ENCODE measurements at places on chromosomes 12 and 14.

DNA sequence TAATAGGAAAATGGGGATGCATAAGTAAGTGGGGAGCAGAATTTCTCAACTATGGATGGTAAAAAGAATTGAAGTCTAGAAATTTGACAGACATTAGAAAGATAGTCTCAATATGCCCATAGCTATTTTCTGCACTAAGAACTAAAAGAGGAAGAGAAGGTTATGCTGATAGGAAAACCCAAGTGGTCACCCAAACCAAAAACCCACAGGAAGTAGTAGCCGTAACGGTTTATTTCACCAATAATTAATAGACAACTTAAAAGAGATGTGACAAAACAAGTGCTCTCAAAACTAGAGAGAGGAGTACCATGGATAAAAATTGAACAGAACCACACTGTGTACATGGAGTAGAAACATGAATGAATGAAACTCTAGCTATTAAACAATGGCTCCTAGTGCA, 295.4 kb downstream of the FSCB start:
- DNase-seq = no peak

- DNase-seq = no peak
These were observed 51.9 kb downstream of the TESPA1 start for GRCh38 chr12:54932691-54933090.

DNA sequence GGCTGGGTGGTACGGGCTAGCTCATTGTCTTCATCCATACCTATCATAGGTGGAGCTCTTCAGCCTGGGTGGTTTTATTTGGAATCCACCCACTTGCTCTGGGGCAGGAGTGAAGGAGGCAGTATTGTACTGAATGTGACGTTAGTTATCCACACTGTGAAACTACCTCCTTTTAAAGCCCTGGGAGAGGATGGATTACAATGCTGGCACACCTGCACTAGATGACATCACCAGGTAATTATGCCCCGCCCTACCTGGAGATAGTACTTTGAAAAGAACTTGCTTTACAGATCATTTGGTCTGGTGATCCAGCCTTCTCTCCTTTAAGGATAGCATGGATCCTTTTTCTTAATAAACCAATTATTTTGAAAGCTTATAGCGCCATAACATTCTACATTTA, 78.0 kb downstream of the B4GALNT3 start:
- no peak for DNase-seq

GRCh38 chr12:104938371-104938770, 19.7 kb downstream of the SLC41A2 start:
- DNase-seq = no peak

DNA sequence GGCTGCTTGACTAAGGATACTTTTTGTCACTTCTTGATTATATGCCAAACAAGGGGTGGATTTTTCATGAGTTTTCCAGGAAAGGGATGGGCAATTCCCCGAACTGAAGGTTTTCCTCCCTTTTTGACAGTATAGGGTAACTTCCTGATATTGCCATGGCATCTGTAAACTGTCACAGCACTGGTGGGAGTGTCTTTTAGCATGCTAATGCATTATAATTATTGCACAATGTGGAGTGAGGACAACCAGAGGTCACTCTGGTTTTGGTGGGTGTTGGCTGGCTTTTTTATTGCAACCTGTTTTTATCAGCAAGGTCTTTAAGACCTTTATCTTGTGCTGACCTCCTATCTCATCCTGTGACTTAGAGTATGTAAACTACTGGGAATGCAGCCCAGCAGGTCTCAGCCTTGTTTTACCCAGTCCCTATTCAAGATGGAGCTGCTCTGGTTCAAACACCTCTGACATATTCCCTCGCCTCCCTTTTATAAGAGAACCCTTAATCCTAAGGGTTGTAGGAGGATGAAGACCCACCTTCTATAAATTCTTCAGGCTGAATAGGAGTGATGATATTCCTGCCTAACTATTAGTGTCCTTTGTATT, 471.2 kb downstream of the ATP23 start:
- no peak for DNase-seq

GRCh38 chr14:80215756-80216581, 4.7 kb upstream of the DIO2 start:
- DNase-seq = no peak

- DNase-seq = no peak
These were observed at the start of gene ZDHHC22 for GRCh38 chr14:77141214-77142004. TSS of gene ZDHHC22 (minus strand) at chr14:77141791. CDS start at chr14:77139738, 2,053 bp downstream.

GRCh38 chr12:73665193-73665592, 872.4 kb upstream of the ATXN7L3B start:
- no peak for DNase-seq

GRCh38 chr14:65604936-65605335, 192.4 kb downstream of the FUT8 start:
- no peak for DNase-seq

- peak; percentile 66 for DNase-seq
These were observed 75.0 kb downstream of the TGFB3 start for GRCh38 chr14:75906680-75907280.

DNA sequence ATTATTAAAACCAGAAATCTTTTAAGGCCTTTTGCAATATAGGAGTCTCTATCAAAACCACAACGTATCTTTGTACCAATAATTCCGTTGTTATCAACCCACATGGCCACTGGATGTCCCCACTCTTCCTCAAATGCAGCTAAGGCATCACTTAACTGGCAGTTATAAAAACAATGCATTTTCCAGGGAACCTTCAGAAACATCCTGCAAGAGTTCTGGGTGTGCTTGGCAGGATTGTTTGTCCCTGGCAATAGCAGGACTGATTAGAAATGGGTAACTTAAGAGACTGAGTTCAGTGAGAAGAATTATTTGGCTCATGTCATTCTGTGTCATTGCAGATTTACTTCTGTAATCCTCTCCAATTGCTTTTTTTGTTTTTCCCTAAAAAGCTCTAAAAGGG, 112.0 kb downstream of the SLC15A5 start:
- no peak for DNase-seq

GRCh38 chr14:86357876-86358275, 827.9 kb downstream of the FLRT2 start:
- DNase-seq = no peak

- no peak for DNase-seq
These were observed 13.3 kb upstream of the DTX1 start for GRCh38 chr12:113043240-113043639.

GRCh38 chr12:69649529-69649928, 38.8 kb upstream of the LRRC10 start:
- no peak for DNase-seq

- DNase-seq = no peak
These were observed 23.3 kb upstream of the MYF6 start for GRCh38 chr12:80684077-80684495.

- DNase-seq = no peak
These were observed 107.6 kb upstream of the FUT8 start for GRCh38 chr14:65304963-65305362.

DNA sequence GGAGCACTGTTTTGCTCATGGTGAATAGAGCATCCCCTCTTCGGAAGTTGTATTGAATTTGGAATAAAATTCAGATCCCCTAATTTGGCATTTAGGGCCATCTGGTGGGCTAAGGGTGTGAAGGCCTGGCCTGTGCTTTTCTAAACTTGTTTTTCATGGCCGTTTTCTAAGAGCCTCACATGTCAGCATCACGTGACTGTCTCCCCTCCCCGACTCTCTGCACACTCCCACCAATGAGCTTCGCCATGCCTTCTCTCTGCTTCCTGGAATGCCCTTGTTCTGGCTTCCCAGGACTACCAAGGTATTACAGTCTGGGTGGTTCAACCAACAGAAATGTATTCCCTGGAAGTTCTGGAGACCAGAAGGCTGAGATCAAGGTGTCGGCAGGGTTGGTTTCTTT, 85.3 kb downstream of the PRIMA1 start:
- DNase-seq = no peak

- DNase-seq = no peak
These were observed 1.7 kb downstream of the PLEK2 start for GRCh38 chr14:67410313-67410712.

DNA sequence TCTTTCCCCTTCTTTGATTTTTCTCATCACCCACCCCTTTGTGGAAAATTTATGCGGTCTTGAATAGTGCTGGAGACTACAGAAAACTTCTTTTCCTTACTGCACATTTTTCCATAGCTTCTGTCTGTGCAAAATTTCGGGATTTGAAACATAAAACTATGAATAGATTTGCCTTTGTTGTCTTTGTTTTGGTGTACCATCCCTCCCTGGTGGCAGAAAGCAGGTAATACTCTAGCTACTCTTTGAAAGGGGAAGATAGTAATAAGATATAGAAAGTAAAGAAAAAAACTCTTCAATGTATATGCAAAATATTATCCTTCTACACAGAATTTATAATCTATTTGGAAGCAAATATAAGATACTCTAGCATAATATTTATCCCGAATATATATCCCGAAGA, 79.1 kb upstream of the LMO3 start:
- DNase-seq = no peak

- DNase-seq = no peak
These were observed 330.3 kb downstream of the TMTC2 start for GRCh38 chr12:83016991-83017390.

DNA sequence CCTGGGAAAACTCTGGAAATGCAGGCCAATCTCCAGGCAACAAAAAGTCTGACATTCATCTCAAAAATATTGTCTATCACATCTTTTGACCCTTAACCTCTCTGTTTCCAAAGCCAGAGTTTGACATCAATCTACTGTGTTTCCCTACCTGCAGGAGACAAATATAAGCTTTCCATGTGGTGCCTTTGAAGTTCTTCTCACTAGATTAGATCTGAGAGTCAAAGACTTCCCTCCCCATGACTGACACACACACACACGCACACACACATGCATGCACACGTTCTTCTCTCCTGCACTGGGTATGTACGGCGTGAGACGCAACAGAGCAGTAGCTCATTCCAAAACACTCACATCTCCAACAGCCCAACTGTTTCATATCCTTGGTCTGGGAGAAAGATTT, 8.1 kb upstream of the ITPR2 start:
- DNase-seq = no peak

DNA sequence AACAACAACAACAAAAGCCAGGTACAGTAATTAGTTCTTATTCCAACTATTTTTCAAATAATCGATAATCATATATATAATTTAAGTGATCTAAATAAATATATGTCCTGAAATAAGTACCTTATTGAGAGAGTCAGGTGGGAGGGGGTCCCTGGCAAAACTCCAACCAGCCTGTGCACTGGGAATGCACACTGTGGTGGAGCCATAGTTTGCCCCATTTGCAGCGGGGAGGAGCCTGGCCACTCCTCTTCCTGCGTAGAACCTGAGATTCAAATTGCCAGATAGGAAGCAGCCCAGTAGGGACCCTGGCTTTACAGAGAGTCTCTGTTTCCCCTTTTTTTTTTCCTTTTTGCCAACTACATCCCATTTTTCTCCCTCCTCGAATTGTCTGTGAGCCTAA, 26.4 kb downstream of the CPNE8 start:
- DNase-seq = no peak

GRCh38 chr12:116009805-116010204, 267.7 kb downstream of the MED13L start:
- DNase-seq = no peak

GRCh38 chr12:1575408-1576401, 18.7 kb downstream of the FBXL14 start:
- no peak for DNase-seq

- no peak for DNase-seq
These were observed 42.1 kb downstream of the SERPINA3 start for GRCh38 chr14:94654071-94654861.

DNA sequence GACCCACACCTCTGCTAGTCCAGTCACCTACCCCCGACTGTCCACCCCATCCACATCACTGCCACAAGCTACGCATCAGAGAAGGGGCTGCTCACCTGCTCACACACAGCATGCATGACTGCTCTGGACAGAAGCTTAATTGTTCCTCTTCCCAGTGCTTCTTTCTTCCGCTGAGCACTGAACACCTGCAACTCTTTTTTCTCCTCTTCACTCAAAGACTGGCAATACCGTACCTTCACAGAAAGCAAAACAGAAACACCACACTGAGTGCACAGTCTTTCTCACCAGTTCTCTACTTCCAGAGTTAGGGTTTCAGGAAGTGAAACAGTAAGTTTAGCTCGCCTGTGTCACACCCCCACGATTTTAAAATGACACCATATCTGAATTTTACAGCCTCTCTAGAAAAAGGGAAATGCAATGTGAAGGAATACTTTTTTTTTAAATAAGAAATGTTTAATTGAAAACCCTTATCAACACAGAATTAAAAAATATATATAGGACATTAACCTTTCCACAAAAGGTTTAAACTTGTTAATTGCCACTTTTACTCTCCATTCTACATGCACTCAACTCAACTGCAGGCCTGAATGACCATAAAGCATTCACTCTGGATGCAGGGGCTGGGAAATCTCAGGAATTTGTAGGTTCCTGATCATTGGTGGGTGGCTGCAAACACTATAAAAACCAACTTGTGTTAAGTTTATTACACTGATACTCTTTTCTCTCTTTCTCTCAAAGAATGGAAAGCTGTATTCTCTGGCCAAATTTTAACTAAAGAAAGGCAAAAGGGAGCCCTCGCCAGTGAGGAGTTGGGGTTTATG, 120.0 kb downstream of the PRICKLE1 start:
- DNase-seq = peak; percentile 59

DNA sequence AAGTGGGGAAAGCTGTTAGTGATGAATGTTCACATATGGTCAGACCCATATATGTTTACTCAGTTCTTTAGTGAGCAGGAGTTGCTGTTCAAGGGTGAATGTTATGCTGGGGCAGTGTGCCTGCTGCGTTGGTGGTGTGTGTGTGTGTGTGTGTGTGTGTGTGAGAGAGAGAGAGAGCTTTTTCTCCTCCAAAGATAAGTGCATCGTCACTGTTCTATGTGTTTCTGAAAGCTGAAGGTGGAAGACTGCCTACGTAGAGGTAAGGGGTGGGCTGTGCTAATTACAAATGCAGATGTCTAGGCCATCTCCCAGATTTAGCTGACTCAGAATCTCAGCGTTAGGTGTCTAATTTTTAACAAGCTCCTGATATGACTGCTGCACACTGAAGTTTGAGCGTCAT, 10.5 kb downstream of the GABARAPL1 start:
- no peak for DNase-seq

DNA sequence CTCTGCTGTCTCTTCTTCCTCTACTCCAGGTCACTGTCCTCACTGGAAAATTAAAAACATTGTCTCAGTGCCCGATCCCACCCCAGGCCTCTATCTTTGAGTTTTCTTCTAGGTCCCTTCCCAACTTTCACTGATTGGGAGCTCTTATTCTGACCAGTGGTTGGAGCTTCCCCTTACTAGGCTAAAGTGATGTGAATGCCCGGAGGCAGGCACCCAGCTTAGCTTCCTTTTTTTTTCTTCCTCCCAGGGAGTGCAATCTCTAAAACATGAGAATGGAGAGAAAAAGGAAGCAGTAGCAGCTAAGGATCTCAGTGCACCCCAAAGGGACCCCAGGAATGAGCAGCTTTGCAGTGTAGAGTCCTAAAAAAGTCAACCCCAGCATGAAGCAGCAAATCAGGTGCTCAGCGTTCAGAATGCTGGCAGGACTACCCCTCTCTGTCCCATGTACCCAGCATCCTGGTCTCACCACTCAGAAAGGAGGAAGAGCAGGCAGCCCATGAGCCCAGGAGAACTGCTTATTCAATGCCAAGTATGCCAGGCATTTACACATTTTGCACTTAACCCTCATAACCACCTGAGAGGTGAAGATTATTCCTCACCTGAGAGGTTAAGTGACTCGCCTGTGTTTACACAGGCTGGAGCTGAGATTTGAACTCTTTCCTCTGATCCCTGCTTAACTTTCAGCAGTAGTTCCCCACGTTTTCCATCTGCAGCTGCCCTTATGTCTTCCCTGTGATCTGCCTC, 146.2 kb upstream of the PWP1 start:
- no peak for DNase-seq
